ENCODE measurements at places on chromosomes 7 and 10. TPM values are rescaled to one million over a fixed set of nuclear protein-coding genes. Genes with fewer than 3 reads are reported as not detected.

DNA sequence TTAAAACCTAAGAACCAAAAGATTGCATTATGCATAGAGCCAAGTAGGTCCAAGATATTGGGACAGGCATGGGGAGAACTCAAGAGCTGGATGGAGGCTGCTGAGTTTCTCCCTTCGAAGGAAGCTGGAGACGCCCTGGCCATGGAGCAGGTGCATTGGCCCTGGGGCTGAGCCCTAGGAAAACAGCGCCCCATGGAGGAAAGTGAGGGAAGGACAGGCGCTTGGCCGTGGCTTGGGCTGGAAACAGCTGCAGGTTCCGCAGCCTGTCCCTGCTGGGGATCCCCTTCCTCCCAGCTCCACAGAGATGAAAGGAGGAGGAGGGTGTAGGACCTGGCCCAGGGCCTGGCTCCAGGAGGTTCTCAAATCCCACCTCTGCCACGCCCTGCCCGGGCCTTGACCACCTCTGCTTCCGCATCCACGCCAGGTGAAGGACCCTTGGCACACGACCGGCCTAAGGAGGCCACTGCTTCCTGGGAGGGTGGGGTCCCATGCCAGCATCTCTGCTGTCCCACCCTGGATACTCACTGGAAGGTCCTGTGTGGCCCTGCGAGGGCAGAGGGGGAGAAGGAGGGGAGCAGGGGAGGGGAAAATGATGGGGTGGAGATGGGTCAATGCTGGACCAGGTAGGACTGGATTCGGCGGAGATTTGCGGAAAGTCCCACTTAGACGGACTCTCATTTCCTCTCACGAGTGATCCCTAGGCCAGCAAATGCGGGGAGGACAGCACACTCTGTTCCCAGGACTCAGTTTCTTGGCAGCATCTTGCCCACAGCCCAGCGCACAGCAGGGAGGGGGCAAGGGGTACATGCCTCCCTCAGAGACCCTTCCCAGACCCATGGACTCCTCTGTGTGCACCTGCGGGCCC is 258.6 kb upstream of the TCERG1L start:
- no peak for DNase-seq

Gene ADAM8
- 6.7 TPM for total RNA-seq

GRCh38 chr7:66250711-66251110 is 45.6 kb downstream of the TPST1 start:
- DNase-seq, result no peak

Gene CLEC2L
- total RNA-seq, result not detected

GRCh38 chr10:7311218-7311849 is 99.5 kb downstream of the SFMBT2 start:
- DNase-seq, result no peak

Gene IFIT1
- 42.4 TPM for total RNA-seq

DNA sequence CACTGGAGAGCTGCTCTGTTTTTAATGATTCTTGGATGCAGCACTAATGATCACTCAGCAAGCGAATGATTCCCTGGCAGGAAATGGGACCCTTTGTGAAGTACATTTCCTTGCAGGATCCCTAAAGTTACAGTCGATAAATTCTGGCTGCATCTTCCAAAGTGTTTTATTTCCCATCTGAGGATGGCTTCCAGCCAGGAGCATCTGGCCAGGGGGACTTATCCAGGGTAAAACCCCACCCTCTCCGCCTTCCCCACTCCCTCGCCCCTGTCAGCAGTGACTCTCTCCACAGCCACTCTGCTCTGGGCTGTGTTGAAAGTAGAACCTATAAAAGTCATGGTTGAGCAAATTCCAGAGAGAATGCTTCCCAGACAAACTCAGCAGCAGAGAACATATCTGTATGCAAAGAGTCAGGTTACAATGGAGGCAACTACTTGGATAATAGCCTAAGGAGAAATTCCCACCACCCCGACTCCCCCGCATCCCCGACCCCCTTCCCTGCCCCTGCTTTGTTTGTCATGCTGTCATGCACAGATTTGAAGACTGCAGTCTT is 111.0 kb upstream of the ANLN start:
- peak; percentile 88 for DNase-seq

Measured in tongue (tissue), 3 donors.